SIG-M5 (cell line): ENCODE measurements at places on chromosomes 16 and 17.

DNA sequence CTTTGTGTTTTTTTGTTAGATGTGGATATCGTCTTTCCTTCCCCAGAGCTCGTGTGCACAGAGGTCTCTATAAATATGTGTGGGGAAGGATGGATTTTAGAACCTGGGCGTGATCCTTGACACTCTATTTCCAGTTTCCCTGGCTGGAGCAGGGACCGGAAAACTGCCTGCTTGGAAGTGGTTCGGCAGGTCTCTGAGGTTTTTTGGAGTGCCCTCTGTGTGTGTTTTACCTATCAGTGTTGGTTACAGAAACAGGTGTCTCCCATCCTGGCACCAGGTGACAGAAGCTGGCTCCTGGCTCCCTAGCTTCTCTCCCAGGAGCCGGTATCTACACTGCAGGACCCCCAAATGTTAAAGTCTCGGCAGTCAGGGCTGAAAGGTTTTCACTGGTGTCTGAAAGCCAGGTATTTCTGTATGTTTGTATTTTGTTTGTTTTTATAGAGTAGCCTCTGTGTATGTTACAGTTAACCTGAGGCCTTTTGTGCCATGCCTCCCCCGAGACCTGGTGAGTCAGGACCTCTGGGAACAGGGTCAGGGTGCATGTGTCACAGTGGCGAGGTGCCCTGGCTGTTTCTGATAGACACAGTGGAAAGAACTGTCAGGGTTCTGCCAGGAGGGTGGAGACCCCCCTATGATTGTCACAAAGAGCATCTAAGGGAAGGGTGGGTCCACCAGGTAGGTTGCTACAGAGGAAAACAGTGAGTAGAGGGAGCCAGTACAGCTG, 31.3 kb downstream of the ZC3H18 start:
- no peak for DNase-seq

GRCh38 chr17:1164935-1165556, 14.7 kb downstream of the ABR start:
- DNase-seq: no peak

GRCh38 chr16:60648290-60648689, 1387.9 kb downstream of the CDH8 start:
- no peak for DNase-seq

DNA sequence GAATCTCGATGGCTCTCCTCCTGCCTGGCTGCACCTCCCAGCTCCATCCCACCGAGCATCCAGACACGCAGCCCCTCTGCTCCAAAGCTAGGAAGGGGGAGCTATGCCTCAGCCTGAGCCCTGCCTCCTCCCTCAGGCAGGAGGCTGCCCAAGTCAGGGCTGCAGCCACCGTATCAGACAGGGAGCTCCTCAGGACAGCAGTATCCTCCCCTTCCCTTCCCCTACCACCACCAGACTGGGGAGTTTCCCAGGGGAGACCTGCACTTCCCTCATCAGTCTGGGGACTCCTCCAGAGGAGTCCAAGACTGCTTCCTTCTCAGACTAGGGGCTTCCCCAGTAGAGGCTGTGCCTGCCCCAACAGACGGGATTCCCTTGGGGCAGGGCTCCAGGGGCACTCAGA, 17.5 kb downstream of the TMEM132E start:
- no peak for DNase-seq

- DNase-seq: no peak
Observed at GRCh38 chr17:41835214-41835799, 725 bp downstream of the NT5C3B start.
